ENCODE measurements at places on chromosomes 16 and 17.

DNA sequence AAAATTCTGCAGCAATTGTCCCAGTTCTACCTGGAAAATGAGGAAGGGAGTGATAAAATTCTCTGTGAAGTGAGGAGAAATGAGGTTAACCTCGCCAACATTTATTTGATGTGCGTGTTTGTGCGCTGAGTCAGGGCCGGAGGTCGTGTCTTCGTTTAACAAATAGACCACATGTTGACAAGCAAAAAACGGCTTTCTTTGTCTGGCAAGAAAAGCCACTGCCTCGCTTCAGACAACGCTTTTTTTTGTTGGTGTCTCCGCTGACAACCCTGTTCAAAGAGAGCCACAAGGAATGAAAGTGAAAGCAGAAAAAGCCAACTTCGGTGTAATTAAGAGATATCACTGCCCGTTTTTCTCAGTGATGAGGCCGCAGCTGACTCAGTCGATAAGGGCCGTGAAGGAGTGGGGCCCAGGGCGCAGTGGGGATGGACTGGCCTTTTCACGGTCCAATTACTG lies 510.6 kb downstream of the CDH13 start:
- no peak for DNase-seq

DNA sequence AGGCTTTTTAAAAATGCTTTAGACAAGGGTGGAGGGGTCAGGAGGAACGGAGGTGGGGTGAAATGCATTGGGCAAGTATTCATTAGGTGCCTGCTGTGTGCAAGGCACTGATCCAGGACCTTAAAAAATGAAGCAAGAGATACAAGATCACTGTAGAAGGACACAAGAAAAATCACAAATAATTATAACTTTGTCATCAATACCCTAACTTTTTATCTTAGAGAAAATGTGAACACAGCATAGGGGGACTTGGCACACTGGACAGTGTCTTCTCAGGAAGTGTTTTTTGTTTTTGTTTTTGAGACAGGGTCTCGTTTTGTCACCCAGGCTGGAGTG lies 7.0 kb downstream of the EPOP start:
- no peak for DNase-seq

DNA sequence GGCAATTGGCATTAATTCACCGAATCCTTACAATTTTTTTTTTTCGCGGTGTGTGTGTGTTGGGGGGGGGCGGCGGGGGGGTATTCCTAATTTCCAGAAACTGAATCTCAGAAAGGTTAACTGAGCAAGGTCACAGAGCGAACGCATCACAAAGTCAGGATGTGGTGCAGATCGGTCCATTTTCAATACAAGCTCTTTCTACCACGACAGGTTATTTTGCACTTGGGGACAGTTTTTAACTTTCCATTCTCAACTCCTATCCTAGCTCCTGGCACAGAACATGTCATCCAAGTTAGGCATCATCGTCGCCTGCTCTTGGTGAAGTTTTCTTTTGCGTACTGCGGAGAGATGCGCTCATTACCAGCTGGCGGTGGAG lies 15.4 kb upstream of the ERN1 start:
- DNase-seq, result no peak

GRCh38 chr17:76677406-76677805 lies 33.4 kb downstream of the MXRA7 start:
- DNase-seq, result no peak

- DNase-seq, result no peak
These were observed 16.6 kb downstream of the MYO18A start for GRCh38 chr17:29163563-29163962.

DNA sequence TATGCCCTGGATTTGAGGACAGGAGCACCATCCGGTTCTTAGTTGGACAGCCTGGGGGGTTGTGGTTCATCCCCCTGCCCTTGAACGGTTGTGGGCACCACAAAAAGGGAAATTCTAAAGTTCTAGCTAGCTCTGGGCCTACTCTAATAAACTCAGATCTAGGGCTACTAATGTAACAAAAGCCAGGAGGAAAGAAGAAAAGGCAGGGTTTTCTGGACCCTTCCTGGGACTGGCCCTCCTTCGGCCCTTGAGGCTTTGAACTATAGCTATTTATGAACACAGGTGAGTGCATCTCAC lies 15.1 kb downstream of the ETV4 start:
- DNase-seq, result no peak

DNA sequence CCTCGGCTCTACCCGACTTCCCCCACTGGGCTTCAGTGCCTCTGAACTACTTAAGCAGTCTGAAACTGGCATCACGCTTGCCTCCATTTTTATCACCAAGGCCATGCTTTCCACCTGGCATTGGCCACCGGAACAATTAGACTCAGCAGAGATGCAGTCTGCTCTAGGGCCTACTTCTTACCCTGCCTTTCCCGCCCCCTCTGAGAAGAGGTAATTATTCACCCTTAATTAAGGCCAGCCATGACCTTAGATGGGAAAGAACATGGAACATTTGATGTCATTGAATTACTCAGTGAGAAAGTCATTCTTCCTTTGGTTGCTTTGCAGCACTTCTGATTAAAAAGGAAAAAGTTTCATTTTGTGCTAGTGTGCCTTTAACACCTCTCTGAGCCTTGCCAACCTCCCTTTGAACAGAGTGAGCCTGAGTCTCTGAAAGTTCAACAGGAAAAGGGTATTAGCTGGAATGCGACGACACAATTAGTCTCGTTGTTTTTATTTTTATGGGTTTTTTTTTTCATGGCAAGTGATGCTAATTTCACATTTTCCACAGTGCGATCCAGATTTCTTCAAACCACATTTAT lies 60.9 kb upstream of the TNRC6A start:
- no peak for DNase-seq

DNA sequence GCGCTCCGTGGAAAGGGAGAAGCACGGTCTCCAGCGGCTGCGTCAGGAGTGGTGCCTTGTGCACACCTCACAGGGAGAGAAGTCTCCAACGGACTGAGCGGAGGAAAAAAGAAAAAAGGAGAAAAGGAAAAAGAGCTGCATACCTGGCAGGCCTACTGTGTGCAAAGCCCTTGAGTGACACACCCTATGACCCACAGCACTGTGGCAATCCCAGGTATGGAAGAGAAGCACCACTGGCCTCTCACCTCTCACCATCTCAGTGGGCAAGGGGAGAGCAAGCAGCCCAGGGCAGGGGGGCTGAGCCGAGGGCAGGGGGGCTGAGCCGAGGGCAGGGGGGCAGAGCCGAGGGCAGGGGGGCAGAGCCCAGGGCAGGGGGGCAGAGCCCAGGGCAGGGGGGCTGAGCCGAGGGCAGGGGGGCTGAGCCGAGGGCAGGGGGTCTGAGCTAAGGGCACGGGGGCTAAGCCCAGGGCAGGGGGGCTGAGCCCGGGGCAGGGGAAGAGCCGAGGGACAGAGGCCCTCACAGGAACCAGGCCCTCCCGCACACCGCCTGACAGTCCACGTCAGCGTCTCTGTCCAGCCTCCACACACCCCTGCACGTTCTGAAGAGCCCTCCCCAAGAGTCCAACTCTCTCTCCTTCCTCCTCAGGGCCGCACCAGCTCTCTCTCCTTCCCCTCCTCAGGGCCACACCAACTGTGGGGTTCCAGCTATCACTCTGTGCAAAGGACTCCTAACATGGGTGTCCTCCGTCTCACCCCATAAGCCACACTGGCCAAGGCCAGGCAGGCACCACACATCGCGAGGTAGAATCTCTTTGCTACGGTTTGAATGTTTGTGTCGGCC lies 105.8 kb downstream of the ZNF778 start:
- no peak for DNase-seq

DNA sequence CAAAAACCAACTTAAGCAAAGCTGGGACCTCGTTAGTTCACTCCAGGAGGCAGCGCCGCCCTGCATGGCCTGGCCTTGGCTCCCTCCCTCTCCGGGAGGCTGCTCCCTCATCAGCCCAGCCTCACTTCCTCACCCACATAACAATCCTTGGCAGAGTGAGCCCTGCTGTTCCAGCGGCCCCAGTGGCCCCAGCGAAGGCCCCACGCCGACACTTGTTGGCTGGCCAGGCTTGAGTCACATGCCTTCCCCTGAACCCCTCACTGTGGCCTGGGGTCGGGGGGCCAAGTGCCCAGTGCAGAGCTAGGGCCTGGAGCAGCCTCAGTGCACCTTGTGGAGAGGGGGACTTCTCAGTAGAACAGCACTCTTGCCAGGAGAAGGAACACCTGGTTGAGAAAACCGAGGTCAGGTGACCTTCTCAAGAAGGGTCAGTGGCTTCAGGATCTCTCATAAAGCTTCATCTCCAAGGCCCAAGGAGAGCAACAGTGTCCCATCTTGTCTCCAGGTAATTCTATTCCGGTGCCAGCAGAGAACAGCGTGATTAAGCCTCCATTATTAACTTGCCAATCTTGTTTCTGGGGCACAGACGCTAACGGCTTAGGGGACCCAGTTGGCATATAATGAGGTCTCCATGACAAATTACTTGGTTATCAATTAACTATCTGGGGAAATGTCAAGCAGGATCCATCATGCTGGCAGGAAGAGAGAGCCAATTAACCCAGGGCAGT lies 26.8 kb downstream of the ENDOV start:
- no peak for DNase-seq

DNA sequence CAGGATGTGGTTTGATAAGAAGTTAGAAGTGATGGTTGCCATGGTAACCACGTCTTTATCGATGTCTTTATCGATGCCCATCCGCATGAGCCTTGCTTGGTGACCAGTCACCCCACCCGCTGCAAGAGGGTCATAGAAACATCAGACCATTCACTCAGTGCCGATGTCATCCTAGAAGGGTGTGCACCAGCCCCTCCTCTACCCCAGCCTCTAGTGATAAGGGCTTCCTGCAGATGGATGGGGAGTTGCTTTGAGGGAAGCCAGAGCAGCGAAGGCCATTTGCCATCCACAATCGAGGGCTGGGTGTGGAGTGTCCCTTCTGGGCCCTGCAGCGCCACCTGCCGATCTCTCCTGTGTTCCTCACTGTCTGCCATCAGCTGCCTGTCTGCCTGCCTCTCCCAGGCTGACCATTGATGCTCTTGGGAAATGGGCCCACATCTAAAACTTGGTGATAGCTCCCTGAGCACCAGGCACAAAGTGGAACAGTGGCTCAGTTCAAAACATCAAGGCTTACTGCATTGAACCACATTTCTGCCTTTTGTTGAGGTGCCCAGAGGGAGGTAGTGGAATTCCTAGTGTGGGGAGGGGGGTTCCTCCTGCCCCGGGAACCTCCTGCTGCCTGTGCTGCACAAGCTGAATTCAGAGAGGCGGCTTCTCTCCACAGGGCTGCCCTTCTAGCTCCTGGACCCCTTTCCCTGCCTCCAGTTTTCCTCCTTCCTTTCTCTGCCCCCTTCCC lies 8.9 kb downstream of the CALB2 start:
- DNase-seq, result no peak

Measured in right forelimb (tissue), 1 donor.